Stimulated activated CD8-positive, alpha-beta memory T cell treated with anti-CD3 and anti-CD28 coated beads, Interleukin-2, amount 100 ng/mL, for 1 hour (primary cell): ENCODE measurements at places on chromosomes 3 and 15.

DNA sequence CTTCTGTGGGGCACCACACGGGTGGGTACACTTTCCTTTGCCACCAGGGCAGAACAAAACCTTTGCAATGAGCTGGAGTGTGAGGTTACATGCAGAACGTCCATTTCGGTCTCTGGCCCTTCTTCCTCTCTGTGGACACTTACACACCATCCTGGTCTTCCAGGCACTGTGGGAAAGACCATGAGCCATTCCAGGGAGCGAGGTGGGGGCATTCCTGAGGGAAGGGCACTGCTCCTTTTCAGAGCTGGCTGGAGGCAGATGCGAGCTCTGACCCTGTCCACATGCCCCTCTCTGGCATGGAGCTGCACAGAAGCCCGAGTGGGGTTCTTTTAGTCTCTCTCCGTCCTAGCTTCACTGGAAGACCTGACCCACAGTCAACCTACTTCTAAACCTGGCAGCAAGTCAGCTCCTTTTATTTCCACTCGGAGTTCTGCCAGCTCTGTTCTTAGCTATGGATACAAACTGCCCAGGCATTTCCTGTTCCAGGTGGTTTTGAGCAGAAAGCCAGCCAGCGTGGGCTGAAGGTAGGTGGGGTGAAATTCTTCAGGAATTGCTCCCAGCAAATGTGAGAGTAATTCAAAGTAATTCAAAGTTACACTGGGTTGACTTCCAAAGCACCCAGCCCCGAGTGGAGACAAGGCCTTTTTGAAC lies 281.4 kb downstream of the ADAMTS17 start:
- no peak for DNase-seq

- DNase-seq, result no peak
These were observed 219.8 kb downstream of the FMN1 start for GRCh38 chr15:32974691-32975090.

GRCh38 chr15:26182441-26182840 lies 319.3 kb upstream of the ATP10A start:
- no peak for DNase-seq

GRCh38 chr3:97871801-97872524 lies 50.2 kb downstream of the CRYBG3 start:
- peak; percentile 1 for DNase-seq

- no peak for DNase-seq
These were observed 25.9 kb downstream of the HSPBAP1 start for GRCh38 chr3:122767540-122768372.

DNA sequence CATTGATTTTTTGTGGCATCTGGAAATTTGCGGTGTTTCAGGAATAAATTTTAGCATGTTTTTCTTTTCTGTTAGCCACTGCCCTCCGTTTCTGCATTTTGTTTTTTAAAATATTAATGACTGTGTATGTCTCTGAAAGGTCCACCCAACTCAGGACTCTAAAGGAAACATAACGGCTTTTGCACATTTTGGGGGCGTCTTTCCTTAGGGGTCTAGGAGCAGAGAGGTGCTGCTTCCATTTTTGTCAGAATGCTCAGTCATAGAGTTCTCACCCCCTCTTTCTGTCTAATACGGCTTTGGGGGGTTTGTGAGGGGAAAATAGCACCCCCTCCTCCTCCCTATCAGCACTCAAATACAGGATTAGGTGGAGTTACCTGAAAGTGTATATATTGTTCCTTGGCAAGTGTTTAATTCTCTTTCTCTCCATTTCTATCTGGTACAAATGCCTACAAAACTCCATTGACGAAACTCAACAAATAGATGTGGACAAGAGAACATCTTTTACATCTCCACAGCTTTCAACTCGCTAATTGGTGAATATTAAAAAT lies 219.4 kb downstream of the MEIS2 start:
- DNase-seq, result no peak

- DNase-seq, result no peak
These were observed 4.2 kb downstream of the STOML1 start for GRCh38 chr15:73987681-73988444.

DNA sequence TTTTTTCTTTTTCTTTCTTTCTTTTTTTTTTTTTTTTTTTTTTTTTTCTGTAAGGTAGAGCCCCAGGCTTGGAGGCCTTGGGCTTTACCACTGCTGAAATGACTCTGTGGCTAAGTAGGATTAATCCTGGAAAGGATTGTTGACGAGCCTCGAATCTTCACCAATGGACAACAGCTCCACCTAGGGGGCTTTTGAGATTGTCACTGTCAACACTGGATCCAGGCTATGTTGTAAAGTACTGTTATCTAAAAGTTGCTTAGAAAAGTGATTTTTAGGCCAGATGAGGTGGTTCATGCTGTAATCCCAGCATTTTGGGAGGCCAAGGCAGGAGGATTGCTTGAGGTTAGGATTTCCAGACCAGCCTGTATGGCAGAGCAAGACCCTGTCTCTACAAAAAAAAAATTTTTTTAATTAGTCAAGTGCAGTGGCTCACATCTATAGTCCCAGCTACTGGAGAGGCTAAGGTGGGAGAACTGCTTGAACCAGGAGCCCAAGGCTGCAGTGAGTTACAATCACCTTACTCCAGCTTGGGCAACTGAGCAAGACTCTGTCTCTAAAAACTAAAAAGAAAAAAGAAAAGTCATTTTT lies 41.6 kb downstream of the KLHL18 start:
- peak; percentile 9 for DNase-seq

GRCh38 chr15:71529361-71529760 lies 281.0 kb upstream of the NR2E3 start:
- no peak for DNase-seq

- no peak for DNase-seq
These were observed 39.1 kb downstream of the MESD start for GRCh38 chr15:80950291-80951078.

- no peak for DNase-seq
These were observed 313.4 kb upstream of the SATB1 start for GRCh38 chr3:18738393-18739098.

DNA sequence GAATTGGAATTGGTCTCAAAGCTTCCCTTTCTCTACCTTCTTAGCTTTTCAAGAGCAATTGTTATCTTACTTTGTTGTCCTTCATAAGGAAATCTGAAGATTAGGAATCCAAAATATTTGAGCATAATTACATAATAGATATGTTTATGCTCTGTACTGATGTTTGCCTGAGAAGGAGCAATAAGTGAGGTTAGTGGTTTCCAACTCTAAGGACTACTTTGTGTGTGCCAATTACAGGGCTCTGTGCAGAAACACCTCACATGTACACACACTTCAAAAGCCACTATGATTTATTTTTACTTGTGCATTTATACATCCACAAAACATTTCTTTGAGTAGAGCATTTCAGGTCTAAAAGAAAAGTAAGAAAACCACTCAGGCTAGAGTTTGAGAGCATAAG lies 49.9 kb downstream of the MME start:
- no peak for DNase-seq

DNA sequence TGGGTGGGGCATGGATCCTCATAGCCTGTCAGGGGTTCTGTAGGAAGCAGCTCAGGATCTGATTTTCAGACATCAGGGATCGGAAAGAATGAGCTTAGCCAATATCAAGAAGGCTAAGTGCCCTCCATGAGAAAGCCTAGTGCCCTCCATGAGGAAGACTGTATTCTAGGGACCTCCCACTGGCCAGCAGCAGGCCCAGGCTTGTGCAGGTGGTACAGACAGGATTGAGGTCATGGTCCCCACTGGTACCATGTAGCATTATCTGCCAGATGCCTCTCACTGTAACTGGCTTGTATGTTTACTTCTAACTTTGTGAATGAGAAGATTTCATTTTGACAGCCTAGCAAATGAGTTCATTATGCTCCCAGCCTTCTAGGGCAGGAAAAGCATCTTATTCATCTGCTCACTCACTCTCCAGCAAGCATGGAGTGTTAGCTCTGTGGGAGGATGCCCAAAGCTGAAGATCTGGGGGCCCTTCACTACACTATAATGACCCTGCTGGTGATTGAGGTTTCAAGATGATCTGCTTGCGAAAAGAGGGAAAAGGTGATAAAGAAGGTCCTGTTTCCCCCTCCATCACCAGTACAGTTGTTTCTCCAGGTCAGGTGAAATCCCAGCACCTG lies 7.5 kb downstream of the EPHB1 start:
- no peak for DNase-seq

GRCh38 chr3:12818273-12818672 lies 21.8 kb downstream of the CAND2 start:
- DNase-seq, result no peak

DNA sequence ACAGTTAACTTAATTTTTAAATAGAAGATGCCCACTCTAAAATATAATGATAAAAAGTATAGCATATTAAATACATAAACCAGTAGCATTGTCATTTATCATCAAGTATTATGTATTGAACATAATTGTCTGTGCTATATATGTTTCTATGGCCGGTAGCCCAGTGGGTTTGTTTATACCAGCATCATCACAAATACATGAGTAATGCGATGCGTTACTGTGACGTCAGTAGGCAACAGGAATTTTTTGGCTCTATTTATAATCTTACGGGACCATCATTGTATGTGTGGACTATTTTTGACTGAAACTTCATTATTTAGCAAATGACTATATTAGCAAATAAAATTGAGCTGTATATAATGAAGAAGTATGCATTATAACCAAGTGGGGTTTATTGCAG lies 82.1 kb downstream of the FLNB start:
- DNase-seq, result no peak

- DNase-seq, result no peak
These were observed 29.9 kb upstream of the GRIP2 start for GRCh38 chr3:14570089-14570488.

DNA sequence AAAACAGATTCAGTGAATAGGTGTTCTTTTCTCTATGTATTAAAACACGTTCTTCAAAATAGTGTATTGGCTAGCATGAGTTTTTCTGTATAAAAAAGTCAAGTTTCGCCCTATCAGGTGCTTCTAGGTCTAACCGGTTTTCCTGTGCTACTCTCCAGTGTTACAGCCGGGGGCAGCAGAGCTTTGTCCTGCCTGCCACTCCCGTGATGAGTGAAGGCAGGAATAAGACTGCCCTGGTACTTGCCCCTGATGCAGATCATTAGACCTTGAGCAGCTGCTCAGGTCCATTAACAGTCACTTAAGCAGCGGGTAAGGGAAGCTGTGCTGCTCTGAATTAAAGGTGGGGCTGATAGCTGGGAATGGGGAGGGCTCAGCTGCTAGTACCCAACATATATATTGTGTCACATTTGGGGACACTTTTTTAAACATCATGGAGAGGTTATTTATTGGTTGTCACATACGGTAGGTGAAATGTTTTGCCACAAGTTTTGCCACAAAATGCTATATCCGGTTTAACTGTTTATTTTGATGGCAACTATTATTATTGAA lies 1.3 kb upstream of the UNC13C start:
- DNase-seq, result no peak

GRCh38 chr15:88467935-88468528 lies 524 bp downstream of the MRPS11 start:
- DNase-seq, result no peak

DNA sequence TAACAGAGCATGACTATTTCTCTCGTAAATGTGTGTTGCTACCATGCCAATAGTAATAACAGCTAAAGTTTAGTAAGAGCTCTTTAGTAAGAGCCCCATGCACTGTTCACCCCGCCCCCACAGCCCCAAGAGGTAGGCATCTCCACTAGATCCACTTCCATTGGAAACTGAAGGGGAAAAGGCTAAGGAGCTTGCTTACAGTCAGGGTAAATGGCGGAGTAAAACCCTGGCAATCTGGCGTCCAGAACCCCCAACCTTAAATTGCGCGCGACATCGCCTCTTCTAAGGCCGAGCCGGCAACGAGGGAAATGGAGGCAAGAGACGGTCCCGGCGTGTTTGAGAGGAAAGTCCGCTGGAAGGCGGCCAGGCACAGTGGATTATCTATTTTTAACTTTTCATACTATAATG lies 654 bp upstream of the C3orf38 start:
- no peak for DNase-seq

DNA sequence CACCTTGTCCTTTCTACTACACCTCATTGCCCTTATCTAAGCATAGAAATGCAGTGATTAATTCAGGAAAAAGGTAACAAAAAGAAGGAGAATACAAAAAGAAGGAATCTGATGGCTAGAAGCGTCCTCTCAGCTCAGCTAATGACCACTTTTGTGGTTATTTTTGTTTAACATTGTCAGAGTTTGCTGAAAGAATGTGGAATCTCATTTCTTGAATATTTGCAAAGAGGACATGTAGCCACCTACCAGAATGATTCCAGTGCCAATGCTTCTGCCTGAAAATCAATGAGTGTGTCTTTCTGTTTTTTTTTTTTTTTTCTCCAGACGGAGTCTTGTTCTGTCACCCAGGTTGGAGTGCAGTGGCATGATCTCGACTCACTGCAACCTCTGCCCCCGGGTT lies 24.5 kb downstream of the NANOGP8 start:
- no peak for DNase-seq

DNA sequence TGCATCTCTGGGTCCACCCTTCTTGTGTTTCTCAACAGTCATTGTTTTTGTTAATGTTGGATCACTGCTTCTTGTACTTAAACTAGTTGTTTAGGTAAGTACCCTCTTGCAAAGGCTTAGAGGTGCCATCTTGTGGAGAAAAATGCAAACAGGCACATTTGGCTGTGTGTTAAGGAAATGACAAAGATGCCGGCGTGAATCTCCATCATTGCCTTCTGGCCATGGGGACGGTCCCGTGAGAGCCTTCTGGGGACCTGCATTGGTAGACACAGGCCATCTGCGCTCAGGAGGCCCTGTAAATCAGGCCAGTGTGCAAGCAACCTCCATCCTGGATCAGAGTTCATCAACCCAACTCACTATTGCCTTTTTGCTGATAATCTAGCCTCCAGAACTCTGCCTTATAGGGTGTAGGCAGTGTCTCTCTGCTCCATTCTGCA lies 158.6 kb upstream of the NR2E3 start:
- DNase-seq, result no peak

DNA sequence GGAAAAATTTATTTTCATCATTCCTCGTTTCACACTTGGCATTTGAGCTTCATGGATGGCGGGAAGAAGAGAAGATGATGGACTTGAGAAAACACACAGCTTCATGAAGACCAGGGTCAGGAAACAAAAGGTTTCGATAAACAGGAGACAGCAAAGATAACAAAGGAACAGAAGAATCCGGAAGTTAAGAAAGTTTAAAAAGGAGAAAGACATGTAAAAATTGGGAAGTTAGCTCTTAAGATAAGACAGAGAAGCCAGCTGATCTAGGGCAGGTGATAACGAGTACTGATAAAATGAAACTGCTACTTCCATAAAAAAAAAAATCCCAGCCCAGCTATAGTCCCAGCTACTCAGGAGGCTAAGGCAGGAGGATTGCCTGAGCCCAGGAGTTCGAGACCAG lies 23.9 kb downstream of the IL5RA start:
- no peak for DNase-seq

GRCh38 chr3:58575971-58576652 lies 1.1 kb downstream of the FAM107A start:
- no peak for DNase-seq

DNA sequence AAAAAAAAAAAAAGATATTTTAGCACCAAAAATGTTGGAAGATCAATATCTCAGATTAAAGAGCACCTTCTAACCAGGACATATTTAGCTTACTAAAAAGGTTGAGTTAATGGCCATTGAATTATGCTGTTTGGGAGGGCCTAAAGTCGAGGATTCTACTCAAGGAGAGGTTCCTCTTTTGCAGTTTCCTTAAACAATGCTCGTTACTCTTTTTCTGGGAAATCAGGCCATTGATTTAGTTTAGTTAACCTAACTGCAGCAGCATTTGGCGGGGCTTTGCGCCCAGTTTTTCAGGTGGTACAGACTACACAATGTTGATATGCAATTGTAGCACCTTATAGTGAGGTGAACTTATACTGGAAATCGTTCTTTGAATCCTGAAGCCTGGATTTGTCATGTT lies 6.8 kb downstream of the ABHD2 start:
- no peak for DNase-seq

- no peak for DNase-seq
These were observed 20.6 kb downstream of the HEG1 start for GRCh38 chr3:125035217-125035616.

GRCh38 chr3:189157232-189158007 lies 14.4 kb upstream of the TPRG1 start:
- DNase-seq, result no peak
